ENCODE measurements at places on chromosomes 2 and 18. TPM values are rescaled to one million over a fixed set of nuclear protein-coding genes. Genes with fewer than 3 reads are reported as not detected.

The EGR4 gene
- not detected for total RNA-seq

The CNDP1 gene
- not detected for total RNA-seq

The PLCD4 gene
- total RNA-seq, result 1.7 TPM

The HNRNPLL gene
- total RNA-seq, result 34.6 TPM

The EVX2 gene
- not detected for total RNA-seq

The CAPG gene
- 399 TPM for total RNA-seq

DNA sequence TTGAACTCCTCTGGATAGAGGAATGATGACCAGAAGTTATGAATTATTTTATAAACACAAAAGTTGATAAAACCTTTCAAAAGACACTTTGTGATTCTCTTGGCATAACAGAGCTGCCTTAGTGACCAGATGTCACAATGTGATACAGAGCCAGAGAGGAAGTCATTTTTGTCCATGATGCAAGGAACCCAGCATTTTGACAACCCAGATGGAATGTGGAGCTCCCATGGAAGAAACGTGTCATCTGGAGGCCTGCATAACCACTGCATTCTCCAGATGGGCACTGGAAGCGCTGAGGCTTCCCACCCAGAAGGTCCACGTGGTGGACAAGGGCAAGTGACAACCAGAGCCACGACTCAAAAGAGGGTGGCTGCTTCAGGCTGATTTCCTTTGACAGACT is 30.1 kb downstream of the HRH4 start:
- DNase-seq, result no peak

DNA sequence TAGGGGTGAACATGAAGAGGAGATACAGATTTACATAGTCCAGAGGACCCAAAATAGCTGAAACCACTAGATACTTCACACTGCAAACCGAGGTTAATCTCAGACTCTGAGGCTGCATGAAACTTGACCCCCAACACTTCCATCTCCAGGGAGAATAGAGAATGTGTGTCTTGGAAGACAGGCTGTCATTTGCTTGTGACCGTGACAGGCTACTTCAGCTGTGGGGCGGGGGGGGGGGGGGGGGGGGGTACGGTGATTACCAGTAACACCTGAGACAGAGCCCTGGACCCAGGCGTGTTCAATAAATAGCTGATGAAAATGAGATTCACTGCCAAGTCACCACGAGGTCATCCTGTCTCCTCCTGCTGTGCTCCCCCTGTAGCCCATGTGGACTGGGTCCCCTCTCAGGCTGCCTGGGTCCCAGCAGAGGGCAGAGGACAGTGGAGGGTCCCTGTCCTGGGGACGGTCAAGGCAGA is 5.7 kb upstream of the KLHL29 start:
- DNase-seq, result no peak

DNA sequence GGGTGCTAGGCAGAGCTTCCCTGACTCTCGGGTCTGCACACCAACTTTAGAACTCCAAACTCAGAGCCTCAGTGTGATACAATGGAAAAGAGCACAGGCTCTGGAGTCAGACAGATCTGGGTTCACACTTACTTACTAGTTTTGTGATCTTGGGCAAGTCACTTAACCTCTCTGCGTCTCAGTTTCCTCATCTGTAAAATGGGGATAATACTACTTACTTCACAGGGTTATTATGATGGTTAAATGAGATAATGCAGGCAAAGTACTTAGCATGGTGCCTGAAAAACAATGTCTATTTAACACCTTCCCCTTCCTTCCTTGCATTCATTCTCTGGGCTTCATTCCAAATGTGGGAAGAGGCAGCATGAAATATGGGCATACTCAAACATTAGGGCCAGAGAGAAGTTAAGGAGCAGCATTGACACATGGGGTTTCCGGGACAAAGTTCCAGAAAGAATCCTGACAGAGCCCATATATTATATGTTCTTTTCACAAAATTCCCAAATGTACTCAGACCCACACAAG is 13.3 kb downstream of the DNAJC27 start:
- no peak for DNase-seq

DNA sequence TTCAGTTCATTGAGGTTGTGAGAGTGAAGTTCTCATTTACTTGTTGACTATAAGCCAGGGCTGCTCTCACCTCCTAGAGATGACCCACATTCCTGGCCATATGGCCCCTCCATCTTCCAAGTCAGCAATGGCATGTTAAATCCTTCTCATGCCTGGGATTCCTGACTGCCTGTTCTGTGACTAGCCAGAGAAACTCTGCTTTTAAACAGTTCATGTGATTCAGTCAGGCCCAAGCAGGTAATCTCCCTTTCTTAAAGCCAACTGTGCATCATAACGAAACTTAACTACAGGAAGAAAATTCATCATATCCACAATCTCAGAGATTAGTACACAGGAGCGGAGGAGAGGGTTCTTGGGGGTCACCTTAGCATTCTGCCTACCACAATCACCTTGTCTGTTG is 11.5 kb downstream of the DPP4 start:
- no peak for DNase-seq

- no peak for DNase-seq
These were observed 136.0 kb downstream of the CTIF start for GRCh38 chr18:48674758-48675351.

GRCh38 chr18:36942264-36942663 is 113.3 kb downstream of the KIAA1328 start:
- peak; percentile 37 for DNase-seq
